ENCODE measurements at places on chromosomes 6 and 20.

- DNase-seq = no peak
Observed at GRCh38 chr20:16778159-16778558, 30.0 kb downstream of the OTOR start.

DNA sequence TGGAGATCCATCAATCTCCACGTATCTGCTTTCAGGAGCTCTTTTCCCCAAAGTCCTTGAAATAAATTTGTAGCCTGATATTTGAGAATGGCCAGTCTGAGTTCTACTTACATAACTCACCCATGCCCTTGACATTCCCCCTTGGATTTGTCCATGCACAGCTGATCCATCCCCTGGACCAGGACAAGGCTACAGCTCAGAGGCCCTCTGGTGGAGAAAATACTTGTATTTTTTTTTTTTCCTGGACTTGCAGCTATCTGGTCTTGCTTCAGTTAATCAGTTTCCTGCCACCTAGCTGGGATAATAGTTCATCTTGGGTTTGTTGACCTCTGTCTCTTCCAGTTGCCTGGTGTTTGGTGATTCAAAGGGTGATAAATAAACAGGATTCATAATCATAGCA, 467.6 kb downstream of the DHX35 start:
- DNase-seq = no peak

GRCh38 chr6:128731249-128732165, 151.4 kb upstream of the LAMA2 start:
- DNase-seq = no peak

GRCh38 chr20:48680650-48681049, 147.1 kb downstream of the PREX1 start:
- DNase-seq = no peak

GRCh38 chr6:11675601-11676000, 103.0 kb downstream of the ADTRP start:
- DNase-seq = no peak

- no peak for DNase-seq
Observed at GRCh38 chr6:88725111-88725975, 238.1 kb downstream of the RNGTT start.

Measured in activated T-helper 1 cell treated with anti-CD3 and anti-CD28 coated beads, Interleukin-2, amount 50 U/mL, for 16 hours (primary cell).